Central memory CD4-positive, alpha-beta T cell (primary cell): ENCODE measurements at places on chromosomes 12 and 14.

- no peak for DNase-seq
Measured at GRCh38 chr12:79662046-79662811, 28.5 kb downstream of the PAWR start.

- peak; percentile 9 for DNase-seq
Measured at GRCh38 chr14:89681086-89682018, 264.3 kb upstream of the FOXN3 start.

DNA sequence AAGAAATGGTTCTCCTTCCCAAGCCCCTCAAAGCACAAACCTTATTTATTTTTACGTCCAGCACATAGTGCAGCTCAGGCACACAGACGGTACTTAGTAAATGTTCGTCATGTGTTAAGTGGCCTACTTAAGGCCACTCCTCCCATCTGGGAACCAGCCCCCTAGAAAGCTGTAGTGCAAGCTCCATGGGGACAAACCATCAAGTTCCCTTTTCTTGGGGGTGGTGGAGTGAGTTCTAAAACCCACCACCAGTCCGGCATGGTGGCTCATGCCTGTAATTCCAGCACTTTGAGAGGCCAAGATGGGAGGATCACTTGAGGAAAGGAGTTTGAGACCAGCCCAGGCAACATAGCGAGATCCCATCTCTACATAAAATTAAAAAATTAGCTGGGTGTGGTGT is 49.4 kb downstream of the PITPNM2 start:
- no peak for DNase-seq

DNA sequence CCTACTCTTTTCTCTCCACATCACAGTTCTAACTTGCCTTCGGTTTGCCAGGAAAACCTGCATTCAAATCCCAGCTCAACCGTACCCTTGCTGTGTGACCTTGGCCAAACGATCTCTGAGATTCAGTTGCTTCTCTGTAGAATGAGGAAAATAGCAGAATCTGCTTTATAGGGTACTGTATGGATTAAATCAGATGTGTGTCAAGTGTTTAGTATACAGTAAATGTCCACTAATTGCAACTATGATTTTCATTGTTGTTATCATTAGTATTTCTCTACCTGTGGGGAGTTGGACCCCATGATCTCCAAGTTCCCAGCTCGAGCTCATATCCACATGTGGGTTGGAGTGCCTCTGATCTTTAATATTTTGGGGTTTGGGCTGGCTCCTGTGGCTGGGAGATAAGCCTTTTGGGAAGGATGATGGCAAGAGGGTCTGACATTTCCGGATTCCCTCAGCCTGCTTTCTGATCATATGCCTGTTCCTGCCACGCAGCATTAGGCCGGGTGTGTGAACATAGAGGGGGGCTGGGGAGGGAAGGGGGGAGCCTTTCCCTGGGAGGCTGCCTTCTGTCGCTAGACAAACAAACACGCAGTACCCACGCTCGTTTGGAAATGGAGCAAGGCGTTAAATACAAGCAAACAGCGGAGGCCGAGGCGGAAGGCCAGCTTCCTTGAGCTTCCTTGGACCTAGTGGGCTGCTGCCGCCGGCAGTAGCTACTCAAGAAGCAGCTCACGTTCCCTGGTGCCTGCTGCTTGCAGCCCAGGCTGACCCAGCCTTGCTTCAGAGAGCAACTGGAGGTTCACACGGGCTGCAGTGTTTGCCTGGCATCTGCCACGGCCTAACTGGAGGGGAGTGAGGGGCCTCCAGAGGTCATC is 213.5 kb upstream of the LHX5 start:
- DNase-seq: no peak

GRCh38 chr12:66071549-66071948 is 59.0 kb downstream of the LLPH start:
- DNase-seq: no peak

- no peak for DNase-seq
Measured at GRCh38 chr12:50679612-50680011, 84.3 kb upstream of the ATF1 start.
